ENCODE measurements at places on chromosomes 1 and 21. TPM values are rescaled to one million over a fixed set of nuclear protein-coding genes. Genes with fewer than 3 reads are reported as not detected.
A peak's percentile ranks its signal among the peaks of the same experiment; 100 is the strongest.

- DNase-seq, result no peak
- no peaks in the 10 kb centered on the region for H3K27me3 ChIP-seq
- H3K27ac ChIP-seq, result no peak overlapping the region
- H3K4me3 ChIP-seq, result no peak overlapping the region
These were observed 75.4 kb downstream of the MDM4 start for GRCh38 chr1:204591473-204592090.

- peaks cover 31% of the 10 kb centered on the region for H3K4me1 ChIP-seq
- no peak overlapping the region for H3K4me3 ChIP-seq
- peak; percentile 43 for DNase-seq
- peaks cover 55% of the 10 kb centered on the region for H3K27me3 ChIP-seq
- peak overlapping the region; percentile 76 for H3K27ac ChIP-seq
These were observed 32.5 kb upstream of the COL6A2 start for GRCh38 chr21:46065215-46065913.

DNA sequence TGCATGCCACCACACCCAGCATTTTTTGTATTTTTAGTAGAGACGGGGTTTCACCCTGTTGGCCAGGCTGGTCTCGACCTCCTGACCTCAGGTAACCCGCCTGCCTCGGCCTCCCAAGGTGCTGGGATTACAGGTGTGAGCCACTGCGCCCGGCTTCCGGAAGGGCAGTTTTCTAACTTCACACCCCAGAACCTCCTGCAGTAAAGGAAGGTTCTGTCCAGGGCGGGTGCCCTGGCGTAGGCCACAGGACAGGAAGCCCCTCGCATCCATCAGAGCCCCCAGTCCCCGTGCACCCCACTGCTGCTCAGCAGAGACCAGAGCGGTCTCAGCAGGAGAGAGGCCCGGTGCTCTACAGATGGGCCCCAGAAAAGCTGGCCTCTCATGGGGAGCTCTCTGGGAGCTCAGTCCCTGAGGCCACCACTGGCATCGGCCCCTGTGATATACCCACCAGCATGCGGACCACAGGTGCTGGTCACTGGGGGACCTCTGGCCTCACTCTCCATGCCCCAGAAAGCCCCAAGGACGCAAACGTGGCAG, 4.1 kb upstream of the DNMT3L start:
- no peak overlapping the region for H3K4me3 ChIP-seq
- no peaks in the 10 kb centered on the region for H3K4me1 ChIP-seq
- DNase-seq, result no peak
- H3K36me3 ChIP-seq, result no peaks in the 10 kb centered on the region
- no peaks in the 10 kb centered on the region for H3K27me3 ChIP-seq
- H3K27ac ChIP-seq, result no peak overlapping the region

DNA sequence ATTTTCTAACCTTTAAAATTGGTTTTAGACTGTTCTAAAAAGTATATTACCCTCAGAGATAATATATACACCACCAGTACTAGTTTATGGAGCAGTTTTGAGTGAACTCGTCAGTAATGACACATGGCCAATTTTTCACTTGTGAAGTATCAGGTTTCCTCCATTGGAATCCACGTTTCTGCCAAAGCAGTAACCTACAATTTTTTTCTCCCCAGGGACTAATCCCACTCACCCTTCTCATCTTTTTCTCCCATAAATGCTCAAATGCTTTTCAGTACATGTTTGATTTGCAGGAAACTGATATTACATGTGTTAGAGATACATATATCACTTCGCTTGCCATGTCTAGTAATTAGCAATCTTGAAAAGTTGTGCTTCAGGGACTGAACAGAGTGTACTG, 94.1 kb downstream of the COL24A1 start:
- H3K36me3 ChIP-seq, result no peaks in the 10 kb centered on the region
- DNase-seq, result no peak
- no peak overlapping the region for H3K4me3 ChIP-seq
- H3K27me3 ChIP-seq, result no peaks in the 10 kb centered on the region

DNA sequence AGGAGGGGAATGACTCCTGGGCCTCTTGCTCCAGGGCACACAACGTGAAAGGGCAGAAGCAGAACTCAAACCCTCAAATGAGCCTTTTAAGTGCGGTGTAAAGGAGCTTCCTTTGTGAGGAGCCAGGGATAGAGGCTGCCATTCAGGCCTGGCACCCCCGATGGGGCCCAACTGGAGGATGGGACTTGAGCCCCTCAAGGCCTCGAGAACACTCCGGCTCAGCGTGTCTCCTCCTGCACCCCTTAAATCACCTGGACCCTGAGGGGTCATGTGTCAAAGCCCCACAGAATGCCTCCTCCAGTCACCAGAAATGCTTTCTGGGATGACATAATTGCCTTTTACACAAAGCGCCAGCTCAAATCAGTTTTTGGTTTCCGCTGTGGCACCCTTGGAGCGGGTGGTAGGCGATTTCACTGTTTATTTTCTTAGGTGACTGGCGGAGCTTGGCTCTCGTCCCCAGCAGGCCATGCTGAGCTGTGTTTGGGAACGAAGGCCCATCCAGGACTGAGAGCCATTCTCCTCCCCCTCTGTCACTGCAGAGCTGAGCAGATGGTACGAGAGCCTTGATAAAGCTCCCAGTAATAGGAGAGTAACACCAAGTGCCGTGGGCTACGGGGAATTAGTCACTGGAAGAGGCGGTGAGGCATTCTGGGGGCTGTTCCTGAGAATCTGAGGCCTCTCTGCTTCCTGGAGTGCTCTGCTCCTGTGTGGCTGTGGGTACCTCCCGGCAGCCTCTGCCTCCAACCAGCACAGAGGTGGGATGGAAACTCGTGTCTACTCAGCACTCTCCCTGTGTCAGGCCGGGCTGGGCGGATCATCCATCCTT, 163.0 kb downstream of the GRIK3 start:
- H3K36me3 ChIP-seq, result no peaks in the 10 kb centered on the region
- H3K27ac ChIP-seq, result no peak overlapping the region
- peaks cover 2% of the 10 kb centered on the region for H3K27me3 ChIP-seq
- H3K4me3 ChIP-seq, result no peak overlapping the region

The MFSD2A gene
- 110 TPM for total RNA-seq

Data from lower lobe of right lung (tissue), 2 donors.